ENCODE measurements at places on chromosomes 4 and X.

DNA sequence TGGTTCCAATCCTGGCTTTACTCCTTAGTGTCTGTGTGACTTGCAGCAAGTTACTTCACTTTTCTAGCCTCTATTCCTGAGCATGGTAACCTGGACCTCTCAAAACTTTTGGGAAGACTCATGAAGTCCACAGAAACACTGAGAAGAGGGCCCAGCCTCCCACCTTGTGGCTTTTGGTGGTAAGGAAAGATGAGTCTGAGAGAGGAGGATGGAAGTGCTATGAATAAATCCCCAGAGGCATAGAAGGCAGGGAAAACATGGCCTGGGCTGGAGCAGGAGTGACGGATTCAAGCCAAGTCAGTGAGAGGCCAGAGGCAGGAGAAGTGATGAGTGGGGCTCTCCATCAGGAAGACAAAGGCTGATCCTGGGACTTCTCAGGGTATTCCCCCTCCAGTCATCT, 10.9 kb upstream of the MAGEA4 start:
- no peak for DNase-seq

GRCh38 chrX:122113376-122113775, 1066.0 kb downstream of the GLUD2 start:
- DNase-seq, result no peak

DNA sequence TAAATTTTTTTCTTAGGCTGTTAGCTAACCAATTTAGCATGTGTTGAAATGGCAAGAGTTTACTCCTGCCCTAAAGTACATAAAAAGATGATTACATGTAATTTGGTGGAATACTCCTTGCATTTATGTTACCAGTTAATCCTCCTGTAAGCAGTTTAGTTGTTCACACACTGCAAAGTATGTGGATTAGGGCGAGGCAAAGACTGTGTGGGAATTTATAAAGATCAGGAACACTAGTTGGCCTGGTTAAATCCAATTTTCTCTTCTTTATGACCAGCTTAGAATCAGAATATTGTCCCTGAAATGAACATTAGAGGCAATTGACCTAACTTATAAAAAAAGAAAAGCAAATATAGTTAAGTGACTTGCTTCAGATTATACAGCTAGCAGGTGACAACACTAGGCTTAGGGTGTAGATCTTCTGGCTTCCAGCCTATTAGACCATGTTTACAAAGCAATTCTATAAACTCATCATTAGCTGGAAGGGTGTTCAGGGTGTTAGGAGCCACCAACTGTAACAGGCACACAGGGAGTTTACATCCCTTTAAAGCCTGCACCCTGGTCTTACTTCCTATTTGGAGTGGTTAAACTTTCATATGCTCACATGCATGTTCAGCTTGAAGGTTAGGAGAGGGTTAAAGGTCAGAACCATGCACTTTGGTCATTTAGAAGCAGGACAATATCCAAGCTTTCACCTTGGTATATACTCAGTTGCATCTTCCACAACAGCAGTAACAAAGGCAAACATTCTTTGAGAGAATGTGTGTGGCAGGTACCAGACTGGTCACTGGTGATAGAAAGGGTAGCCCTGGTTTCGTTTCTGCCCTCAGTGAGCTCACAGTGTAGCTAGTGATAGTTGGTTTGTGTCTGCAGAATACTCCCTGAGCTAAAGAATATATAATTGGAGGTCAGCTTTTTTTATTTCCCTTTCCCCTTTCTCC, 72.6 kb downstream of the GC start:
- DNase-seq, result no peak

DNA sequence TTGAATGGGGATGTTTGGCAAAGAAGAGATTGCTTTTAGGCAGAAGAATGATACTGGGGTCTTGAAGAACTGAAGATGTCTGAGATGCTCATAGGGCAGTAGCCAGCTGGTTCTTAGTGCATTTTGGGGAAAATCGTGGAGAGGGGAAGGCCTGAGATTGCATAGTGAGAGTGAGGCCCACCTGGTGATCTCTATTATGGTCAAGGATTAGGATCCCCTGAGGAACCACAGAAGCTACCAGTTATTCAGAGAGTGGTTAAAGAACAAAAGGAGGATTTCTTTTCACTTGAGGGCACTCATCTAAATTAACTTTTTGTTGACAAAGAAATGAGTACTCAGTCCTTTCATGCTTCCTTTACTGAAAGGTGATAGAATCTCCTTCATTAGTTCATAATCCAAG, 271.3 kb upstream of the HAND2 start:
- no peak for DNase-seq

- no peak for DNase-seq
Observed at GRCh38 chr4:184479516-184479950, 5.2 kb upstream of the IRF2 start.

DNA sequence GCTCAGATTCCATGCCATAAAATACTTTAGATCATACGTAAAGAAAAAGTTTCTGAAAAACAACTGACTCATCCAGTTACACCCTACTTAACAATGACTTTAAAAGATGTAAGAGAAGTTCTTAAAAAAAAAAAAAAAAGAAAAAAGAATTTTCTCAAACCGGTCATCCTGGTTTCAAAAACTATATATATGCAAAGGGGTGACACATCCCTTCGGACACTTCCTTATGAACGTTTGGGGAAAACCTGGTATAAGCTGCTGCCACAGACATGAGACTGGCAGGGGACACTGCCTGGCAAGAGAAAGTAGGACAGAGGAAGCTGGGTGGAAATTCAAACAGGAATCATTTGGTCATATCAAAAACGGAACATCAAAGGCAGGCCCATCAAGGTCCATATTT, 81.2 kb upstream of the PRSS48 start:
- peak; percentile 77 for DNase-seq

DNA sequence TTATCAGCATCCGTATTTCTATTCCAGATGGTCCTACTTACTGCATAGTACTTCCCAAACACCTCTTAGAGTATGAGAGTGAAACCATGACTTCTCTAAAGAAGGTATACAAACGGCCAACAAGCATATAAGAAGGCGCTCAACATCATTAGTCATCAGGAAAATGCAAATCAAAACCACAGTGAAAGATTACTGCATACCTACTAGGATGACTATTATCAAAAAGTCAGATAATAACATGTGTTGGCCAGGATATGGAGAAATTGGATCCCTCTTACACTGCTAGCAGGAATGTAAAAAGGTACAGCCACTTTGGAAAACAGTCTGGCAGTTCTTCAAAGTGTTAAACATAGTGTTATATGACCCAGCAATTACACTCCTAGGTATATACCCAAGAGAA, 215.3 kb upstream of the CXorf66 start:
- DNase-seq, result peak; percentile 63

DNA sequence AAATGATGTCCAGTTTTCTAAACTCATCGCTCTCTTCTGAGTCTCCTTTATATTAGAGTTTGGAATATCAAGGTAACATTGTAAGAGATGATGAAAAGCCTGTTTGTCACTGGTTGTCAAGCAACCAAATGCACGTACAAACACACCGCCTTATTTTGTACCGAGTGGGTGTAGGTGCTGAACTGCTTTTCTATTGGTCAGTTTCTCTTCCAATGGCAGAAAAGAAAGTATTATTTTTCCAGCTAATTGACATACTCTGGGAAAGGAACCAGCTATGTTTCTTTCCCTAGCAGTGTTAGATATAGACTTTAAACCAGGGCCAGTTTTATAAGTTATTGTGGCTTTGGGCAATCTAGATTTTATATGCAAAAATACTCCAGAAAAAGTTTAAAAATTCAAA, 6.6 kb upstream of the PPM1K start:
- no peak for DNase-seq

DNA sequence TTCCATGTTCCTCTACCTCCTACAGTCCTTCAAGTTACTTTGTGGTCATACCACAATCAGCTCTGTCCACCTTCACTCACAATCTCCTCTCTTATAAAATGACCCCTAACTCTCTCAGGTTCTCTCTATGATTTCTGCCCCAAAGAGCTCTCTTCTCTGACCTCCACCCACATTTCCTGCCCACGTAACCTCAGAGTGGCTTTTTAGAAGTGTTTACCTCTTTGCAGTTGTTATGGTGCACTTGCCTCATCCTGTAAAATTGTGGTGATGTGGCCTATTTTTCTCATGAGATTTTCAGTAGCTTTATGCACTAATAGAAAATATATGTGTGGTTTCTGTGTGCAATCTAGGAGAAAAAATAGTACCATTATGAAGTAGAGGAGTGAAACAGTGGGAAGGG, 215.8 kb downstream of the PACRGL start:
- no peak for DNase-seq

DNA sequence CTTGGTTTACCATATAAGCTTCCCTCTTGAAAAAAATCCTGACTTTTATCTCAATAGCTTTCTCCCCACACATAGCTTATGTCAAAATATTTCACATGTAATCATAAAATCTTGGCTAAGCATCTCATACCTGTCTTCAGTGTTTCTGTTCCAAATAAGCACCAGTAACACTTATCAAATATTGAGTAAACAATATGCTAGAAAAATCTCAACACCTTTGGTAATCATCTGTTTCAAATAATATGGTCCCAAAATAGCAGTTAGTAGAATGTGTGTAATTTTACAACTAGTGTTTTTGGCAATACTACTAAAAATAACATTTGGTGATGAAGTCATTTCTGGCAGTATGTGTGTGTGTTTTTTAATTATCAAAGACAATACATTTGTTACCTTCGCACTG, 2138.2 kb downstream of the PCDH7 start:
- no peak for DNase-seq

GRCh38 chrX:122026665-122027064, 979.3 kb downstream of the GLUD2 start:
- no peak for DNase-seq

GRCh38 chr4:105352826-105353225, 121.0 kb downstream of the PPA2 start:
- DNase-seq, result no peak

DNA sequence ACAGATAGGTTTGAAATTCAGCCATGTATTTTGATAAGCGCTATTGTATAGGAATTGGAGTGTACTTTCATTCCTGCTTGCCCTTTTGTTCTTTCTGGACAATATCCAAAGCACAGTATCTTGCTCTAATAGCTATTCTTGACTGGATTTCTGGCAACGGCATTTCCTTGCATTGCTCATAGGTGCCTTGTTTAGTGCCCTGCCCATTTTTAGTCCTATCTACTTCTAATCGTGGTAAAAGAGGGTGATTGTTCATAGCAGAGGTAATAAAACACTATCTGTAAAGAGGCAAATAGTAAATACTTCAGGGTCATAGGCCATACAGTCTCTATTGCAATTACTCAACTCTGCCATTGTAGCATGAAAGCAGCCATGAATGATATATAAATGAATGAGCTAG, 155.9 kb downstream of the IL1RAPL2 start:
- DNase-seq, result no peak

DNA sequence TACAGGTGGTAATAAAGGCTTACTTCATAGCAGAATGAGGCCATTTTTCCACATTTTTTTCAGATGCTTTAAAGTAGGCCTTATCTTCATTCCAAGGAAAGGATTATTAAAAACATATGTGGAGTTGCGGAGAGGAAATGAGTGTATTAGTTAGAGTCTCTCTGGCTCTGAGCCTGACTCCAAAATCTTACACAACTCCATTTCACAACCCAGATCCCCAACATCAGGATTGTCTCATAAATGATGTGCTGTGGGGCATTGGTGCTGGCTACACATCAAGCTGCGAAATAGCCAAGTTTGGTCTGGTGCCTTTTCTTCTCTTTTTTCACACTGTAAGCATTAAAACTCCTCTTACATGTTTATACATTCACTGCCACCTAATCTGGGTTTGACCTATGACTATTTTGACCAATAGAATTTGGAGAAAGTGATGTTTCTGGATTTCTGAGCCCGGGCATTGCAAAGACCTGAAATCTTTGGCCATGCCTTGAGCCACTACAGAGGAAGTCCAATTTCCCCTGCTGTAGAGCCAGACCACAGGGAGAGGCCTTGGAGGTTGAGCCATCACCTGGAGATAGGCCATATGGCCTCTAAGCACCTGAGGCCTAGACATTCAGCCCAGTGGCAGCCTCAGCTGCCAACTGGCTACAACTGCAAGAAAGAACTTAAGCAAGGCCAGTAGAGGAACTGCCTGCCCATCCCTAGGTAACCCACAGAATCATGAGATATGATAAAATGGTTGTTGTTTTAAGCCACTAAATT, 16.7 kb upstream of the SOD3 start:
- DNase-seq, result no peak

- DNase-seq, result no peak
Observed at GRCh38 chr4:68336530-68336929, 13.4 kb downstream of the YTHDC1 start.

DNA sequence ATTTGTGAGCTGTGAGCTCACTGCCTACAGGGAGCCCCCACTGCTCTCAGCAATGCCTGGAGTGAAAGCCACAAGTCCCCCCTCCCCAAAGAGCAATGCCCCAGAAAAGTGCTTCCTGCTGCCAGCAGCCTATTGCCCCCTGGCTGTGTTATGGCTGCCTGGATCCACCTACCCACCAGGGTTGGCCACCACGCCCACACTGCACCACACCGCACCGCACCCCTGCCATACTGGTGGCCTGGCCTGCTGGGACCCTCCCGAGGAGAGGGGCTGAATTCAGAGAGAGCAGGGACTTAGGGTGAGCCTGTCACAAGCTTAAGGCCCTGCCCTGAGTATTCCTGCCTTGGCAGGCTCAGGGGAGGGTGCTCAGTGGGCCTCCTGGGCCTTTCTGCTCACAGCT, 4.3 kb downstream of the CFAP99 start:
- DNase-seq, result no peak

- no peak for DNase-seq
Observed at GRCh38 chrX:56932653-56933339, 62.5 kb downstream of the SPIN3 start.

DNA sequence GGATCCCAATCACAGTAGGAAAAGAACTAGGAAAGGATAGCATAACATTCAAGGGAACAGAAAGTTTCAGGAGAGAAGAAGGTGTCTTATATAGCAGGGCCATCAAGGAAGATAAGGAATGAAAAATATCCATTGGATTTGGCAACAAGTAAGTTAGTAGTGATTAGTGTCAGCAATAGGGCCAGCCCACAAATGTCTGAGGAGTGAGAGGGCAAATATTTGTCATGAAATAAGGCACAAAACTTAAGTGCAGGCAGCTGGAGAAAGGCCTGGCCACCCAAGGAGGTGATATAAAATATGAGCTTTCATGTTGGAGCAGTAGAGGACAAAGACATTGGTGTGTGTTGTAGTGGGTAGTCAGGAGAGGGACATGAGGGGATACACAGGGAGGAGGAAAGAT, 132.1 kb downstream of the COL4A6 start:
- no peak for DNase-seq

DNA sequence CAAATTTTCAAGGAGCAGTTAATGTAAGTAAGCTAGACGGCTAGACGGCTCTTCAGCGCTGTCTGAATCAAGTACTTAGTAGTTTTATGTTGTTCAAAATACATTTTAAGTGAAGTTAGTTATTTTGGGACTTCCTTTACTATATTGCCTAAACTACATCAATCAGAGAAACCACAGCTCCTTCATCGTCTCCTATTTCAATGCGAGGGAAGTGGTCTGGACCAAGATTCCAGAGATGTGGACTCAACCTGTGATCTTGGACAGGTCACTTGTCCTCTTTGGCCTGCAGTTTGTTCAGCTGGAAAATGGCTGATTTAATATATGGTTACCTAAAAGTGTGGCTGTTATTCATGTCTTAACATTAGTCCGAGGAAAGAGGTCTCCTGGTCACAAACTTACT, 10.6 kb downstream of the ING2 start:
- DNase-seq, result no peak

- no peak for DNase-seq
Observed at GRCh38 chrX:15914486-15914885, 59.9 kb upstream of the AP1S2 start.

GRCh38 chrX:1261285-1261684, 7.3 kb upstream of the CSF2RA start:
- DNase-seq, result no peak

- DNase-seq, result no peak
Observed at GRCh38 chrX:44705817-44706551, 137.8 kb upstream of the DUSP21 start.

All from epithelial cell of prostate (primary cell).